ENCODE measurements at places on chromosomes 2 and 18.

- DNase-seq: no peak
Observed at GRCh38 chr18:70072678-70073077, 125.0 kb upstream of the CD226 start.

DNA sequence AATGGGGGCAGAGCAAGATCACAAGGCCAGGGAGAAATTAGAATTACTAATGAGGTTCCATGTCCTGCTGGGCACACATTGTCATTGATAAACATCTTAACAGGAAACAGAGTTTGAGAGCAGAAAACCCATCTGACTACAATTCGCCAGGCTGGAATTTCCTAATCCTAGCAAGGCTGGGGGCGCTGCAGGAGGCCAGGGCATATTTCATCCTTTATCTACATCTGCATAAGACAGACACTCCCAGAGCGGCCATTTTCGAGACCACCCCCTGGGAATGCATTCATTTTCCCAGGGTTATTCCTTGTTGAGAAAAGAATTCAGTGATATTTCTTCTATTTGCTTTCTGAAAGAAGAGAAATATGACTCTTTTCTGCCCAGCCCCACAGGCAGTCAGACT lies 152.7 kb downstream of the SUCLG1 start:
- no peak for DNase-seq

DNA sequence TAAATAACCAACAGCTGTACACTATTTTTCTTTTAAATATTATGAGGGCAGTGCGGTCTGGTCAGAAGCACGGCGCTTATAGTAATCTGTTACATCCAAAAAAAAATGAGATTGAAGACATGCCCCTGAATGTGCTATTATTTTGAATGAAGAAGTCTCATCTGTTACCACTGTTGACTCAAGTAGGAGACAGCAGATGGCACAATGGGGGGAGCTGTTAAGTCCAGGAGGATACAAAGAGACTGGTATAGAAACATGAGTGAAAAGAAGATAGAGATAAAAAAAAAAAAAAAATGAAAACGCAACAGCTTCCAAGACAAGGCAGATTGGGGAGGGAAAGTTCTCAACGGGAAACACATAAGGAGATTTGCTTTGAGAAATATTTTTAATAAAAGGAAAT lies 425.5 kb upstream of the PKDCC start:
- no peak for DNase-seq

- no peak for DNase-seq
Observed at GRCh38 chr2:42028571-42029148, 19.2 kb upstream of the PKDCC start.

GRCh38 chr2:16625201-16625729 lies 40.4 kb downstream of the CYRIA start:
- DNase-seq: no peak

- no peak for DNase-seq
Observed at GRCh38 chr2:171958475-171958874, 36.2 kb downstream of the HAT1 start.

- DNase-seq: no peak
Observed at GRCh38 chr18:23066060-23066459, 69.2 kb upstream of the CABLES1 start.

DNA sequence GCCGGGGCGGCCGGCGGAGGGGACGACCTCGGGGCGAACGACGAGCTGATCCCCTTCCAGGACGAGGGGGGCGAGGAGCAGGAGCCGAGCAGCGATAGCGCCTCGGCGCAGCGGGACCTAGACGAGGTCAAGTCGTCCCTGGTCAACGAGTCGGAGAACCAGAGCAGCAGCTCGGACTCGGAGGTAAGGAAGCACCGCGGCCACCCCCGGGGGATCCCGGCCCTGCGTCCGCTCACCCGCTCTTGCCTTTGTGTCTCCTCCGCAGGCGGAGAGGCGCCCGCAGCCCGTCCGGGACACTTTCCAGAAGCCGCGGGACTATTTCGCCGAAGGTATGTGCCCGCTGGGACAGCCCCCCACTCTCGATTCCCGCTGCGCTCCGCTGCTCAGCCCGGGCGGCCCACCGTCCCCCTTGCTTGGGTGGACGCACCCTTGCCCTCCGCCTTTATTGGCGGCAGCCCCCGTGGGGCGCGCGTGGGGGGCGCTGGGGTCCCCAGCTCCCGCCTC lies 611 bp downstream of the TCF7L1 start:
- no peak for DNase-seq

GRCh38 chr2:227616631-227617030 lies 667 bp upstream of the SCYGR4 start:
- DNase-seq: no peak

GRCh38 chr18:3279201-3280185 lies 17.6 kb downstream of the MYL12B start:
- no peak for DNase-seq

GRCh38 chr2:22281033-22281432 lies 1103.9 kb upstream of the KLHL29 start:
- DNase-seq: no peak

DNA sequence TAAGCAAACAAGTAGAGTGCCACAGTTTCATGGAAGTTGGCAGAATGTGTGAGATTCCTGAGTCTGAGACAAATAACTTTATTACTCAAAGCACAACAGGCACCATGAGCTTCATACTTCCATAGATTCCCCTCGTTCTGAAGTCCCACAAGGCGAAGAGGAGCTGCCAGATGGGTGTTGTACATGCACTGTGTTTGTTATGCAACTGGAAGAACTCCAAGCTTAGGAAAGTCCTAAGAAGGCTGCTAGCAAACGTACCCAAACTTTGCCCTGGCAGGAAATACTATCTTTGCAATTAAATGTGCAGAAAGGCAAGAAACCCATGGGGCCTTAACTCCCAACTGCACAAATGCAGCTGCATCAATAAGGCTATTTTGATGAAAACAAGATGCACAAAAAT lies 1.6 kb upstream of the GCA start:
- no peak for DNase-seq

- DNase-seq: no peak
Observed at GRCh38 chr2:227295806-227296205, 29.2 kb upstream of the MFF start.

GRCh38 chr18:4758980-4759379 lies 303.9 kb upstream of the DLGAP1 start:
- DNase-seq: no peak

- no peak for DNase-seq
Observed at GRCh38 chr18:39366656-39367055, 1801.1 kb upstream of the CELF4 start.

- DNase-seq: no peak
Observed at GRCh38 chr2:221289389-221289788, 282.7 kb downstream of the EPHA4 start.
